ENCODE measurements at places on chromosomes 7 and 10.

DNA sequence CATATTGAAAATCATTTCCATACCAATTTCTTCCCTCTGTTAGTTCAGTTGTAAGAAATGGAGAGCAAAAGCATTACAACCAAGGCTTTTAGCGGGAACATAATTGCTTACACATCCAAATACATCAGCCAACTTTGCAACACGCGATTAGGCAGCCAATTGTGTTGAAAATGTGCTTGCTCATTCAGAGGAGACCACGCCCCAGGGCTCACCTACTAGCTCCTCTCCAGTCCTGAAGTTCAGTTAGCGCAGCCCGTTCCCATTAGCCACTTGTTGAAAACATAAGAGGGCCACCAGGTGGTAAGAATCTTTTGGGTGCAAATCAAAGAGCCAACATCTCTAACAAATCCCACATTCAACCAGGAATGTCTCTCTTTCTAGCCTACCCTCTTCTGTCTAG is 213.2 kb upstream of the MDFIC start:
- no peak for DNase-seq

GRCh38 chr7:3910054-3910453 is 609.0 kb downstream of the SDK1 start:
- DNase-seq, result no peak

GRCh38 chr7:49037346-49038210 is 113.2 kb downstream of the CDC14C start:
- DNase-seq, result no peak

DNA sequence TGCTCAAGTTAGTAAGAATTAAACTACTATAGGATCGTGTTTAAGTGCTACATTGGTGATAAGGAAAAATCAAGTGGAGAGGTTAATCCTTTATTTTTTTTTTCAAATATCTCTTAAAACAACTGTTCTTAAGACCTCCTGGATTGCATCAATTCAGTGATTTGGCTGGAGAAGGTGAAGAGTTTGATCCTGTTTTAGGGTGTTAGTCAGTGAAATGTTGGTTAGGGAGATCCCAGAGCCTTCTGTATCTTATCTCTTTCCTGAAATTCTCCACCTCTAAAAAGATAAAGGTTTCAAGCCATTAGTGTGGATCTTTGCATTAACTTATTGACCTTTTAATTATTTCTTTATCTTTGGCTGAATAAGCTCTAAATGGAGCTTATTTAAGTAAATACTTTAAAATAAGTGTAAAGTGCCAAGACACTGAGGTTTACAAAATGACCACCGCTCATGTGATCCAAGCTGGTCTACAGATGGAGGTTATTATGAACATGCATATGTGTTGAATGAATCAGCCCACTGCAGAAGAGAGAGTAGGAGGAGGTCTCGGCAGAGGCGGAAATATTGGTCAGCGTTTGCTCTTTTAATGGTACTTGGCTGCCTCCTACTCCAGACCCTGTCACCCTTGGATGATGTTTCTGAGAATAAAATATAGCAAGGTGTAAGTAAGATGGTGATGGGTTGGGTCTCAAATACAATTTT is 51.8 kb upstream of the BMPER start:
- no peak for DNase-seq

DNA sequence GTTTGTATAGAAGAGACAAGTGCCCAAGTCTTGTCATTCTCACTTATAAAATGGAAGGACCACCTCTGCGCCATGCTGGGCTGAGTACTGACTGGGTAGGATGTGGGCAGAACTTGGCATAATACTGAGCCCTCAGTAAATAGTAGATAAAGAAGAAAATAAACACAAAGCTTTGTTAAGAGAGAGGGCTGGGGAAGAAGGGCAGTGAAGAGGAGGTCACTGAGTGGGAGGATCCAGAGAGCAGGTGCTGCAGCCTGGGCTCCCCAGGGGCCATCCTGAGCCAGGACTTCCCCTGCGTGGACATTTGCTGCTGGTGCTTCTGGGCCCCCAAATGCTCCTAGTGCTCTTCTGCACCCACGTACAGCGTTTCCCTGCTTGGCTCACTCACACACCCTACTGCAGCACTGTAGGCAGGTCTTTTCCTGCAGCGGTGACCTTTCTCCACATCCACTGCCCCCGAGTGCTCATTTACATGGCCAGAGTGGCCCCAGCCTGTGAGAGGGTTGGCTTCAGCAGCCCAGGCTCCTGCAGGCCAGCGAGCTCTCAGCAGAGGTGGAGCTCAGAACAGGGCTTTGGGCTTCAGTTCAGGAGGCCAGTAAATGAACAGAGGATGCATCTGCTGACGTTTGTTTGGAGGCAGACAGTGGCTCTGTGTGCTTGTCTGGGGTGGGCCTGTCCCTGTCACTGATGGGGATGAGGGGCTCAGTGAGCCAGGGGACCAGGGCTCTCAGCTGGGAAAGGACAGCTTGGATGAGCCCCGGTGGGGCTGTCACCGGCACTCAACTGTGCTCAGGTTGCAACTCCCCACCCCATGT is 164.6 kb downstream of the ADARB2 start:
- DNase-seq, result no peak

DNA sequence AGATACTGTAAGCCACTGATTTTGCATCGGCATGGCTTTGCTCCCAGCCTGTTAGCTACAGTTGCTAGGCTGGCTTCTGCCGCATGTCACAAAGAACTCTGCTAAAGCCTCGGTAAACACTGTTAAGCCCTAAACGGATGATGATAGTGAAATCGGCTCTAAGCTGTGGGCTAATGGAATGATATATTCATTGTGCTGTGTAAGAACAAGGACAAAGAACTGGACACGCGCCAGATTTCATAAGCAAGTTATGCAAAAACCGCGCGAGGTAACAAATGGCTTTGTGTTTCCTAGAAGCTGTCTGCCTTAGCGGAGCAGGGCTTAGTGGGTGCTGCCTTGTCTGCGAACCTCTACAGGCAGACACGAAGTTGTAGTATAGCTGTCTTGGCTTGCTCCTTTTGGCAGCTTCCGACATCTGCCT is 331.3 kb upstream of the COBL start:
- DNase-seq, result no peak

GRCh38 chr10:15306735-15307280 is 64.3 kb downstream of the FAM171A1 start:
- no peak for DNase-seq

GRCh38 chr7:30831227-30831626 is 60.0 kb downstream of the MINDY4 start:
- no peak for DNase-seq

DNA sequence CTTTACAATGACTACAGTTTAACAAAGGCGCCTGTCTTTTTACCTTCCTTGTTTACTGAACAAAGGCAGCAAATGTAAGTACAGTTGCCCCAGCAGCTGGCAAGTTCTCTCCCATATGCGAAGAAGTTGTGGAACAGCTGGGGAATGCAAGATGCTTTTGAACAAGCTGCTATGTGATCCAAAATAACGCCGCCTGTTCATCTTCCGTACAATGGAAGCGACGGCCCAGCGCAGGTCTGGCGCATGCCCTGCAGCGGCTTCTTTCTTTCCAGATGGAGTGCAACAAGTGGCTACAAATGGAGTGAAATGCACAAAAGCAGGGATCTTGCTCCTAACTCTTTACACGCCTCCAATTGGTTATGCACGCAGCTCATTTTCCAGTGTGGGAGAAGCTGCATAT is 97.0 kb upstream of the SVIL start:
- no peak for DNase-seq

DNA sequence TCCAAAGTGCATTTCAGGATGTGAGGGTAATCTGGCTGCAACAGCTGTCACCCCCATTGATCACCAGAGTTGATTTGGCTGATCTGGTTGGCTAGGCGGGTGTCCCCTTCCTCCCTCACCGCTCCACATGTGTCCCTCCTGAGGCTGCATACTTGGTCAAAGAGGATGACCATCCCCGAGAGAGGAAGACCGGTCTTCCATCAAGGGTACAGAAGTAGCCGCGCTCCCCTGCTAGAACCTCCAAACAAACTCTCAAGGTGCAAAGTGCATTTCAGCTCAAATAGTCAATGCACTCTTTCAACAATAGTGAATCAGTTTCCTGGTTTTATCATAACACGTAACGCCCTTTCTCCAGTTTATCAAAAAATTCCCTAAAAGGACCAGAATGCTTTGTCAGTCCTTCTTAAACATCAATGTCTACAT is 44.6 kb downstream of the CARD11 start:
- DNase-seq, result no peak

DNA sequence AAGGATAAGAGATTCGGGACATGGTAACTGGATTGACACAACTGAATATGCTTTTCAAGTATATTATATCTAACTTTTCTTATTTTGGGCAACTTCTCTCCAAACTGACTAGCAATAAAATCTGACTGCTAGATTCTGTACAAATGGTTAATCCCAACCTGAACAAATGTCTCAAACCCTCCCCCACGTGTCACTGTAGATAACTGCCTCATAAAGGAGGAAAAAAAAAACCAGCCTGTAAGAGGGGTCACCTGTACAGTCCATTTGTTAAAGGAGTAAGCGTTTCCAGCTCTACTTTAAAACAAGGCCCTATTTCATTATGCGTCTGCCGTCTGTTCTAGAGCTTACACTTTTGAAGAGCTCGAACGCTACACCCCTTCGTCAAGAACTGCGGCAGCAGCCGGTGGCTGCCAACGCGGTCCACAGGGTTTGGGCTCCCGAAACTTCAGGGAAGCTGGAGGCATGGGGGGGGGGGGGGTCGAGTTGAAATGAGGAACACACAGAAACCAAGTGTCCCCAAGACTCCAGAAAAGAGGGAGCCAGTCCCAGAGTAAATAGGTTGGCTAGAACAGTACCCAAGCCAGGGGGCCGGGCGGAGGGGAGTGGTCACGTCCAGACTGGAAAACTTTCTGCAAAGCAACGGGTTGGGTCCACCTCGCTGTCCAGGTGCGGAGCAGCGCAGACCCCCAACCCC is 492 bp downstream of the COG5 start:
- DNase-seq, result no peak

DNA sequence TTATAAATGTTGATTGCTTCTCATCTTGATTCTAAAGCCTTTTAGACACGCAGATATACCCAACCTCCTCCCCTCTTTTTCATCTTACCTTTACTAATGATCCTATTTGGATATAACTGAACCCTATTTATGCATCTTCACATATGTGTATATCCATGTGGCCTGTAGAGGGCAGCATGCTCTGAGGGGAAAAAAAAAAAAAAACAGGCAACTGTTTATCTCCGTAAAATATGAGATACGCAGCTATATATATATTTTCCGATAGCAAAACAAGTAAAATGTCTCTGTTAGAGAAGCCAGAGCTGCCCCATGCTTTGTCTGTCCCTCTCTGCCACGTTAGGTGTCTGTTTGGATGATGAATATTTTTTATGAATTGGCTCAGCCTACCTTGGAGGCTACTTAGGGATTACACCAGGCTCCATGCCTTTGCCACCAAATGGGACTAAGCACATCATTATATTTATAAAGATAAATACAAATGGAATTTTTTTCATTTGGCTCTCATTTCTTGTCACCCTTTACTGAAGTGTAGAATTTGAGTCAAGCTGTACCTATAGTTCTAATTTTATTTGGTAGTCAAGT is 174.8 kb upstream of the FZD1 start:
- no peak for DNase-seq

DNA sequence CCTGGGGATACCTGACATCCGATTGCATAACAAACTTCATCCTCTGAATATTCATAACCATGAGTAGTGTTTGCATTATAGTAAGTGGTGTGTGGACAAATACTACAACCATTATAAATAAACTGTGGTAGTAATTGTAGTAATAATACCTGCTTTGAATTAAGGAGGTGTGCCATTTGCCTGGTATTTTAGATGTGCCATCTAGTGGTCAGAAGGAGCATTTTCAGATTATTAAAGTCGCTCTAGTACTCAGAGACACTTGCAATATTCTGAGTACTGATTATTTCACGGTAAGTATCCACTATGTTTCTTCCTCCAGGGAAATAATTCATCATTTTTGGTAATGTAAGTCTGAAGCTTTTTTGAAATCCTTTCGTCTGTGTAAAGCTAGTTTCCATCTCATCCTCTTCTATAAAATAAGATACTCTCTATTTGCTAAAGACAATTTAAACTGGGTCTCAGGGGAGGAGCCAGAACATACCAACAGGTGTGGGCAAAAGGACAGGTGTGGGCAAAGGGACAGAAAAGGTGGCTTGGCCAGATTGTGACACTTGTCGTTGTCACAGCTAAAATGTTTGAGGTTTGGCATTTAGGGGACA is 115.3 kb upstream of the WDR11 start:
- no peak for DNase-seq

GRCh38 chr10:48390933-48391845 is 84.7 kb downstream of the MAPK8 start:
- DNase-seq, result no peak

GRCh38 chr7:157544980-157545680 is 208.3 kb downstream of the DNAJB6 start:
- no peak for DNase-seq

GRCh38 chr10:117698809-117699208 is 156.3 kb downstream of the EMX2 start:
- no peak for DNase-seq

- no peak for DNase-seq
Observed at GRCh38 chr10:51522858-51523257, 176.5 kb downstream of the CSTF2T start.

DNA sequence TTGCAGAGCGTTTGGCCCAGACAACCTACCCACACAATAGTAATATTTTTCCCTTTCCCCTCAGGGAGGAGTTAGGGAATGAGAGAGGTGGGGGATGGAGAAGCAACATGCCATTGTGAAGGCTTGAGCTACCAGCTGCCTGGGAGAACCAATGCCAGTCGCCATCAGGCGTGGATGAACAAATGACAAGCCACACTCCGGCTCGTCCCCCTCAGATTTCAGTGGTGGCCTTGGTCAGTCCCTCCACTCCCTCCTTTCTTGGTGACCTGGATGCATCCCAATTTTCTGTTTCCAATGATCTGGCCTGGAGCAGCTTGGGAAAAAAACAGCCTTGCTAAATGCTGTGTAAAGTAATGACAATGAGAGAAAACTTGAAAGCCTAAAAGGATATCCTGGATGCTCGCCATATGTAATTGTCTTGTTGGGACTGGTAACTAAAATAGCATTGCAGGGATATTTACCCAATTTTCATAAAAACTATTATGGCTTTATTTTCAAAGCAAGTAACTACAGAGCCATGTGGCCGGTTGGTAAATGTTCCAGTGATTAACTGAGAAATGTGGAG is 110.7 kb downstream of the ICA1 start:
- DNase-seq, result no peak

GRCh38 chr7:929311-929711 is 25.2 kb downstream of the ADAP1 start:
- DNase-seq, result no peak
